K562 (cell line): ENCODE measurements at places on chromosomes 1 and 21. TPM values are rescaled to one million over a fixed set of nuclear protein-coding genes. Genes with fewer than 3 reads are reported as not detected.

DNA sequence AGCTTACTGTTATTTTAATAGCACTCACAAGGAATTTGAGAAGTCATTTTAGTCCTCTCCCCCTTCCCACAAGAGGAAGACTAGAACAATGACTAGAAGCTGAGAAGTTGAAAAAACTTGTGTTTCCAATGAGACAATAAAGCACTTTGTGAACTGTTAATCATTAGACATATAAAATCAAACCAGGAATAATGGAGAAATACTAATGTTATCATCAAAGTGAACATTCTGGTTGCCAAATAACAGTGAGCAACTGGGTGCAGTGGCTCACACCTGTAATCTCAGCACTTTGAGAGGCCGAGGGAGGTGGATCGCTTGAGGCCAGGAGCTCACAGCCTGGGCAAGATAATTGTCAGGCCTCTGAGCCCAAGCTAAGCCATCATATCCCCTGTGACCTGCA lies 54.0 kb upstream of the RASAL2 start:
- no peaks in the 10 kb centered on the region for H3K36me3 ChIP-seq
- no peak for DNase-seq
- peaks cover 7% of the 10 kb centered on the region for H3K4me1 ChIP-seq
- H3K27ac ChIP-seq, result no peak overlapping the region
- no peak overlapping the region for H3K4me3 ChIP-seq

- H3K36me3 ChIP-seq, result no peaks in the 10 kb centered on the region
- no peak for DNase-seq
- H3K27me3 ChIP-seq, result peaks cover 23% of the 10 kb centered on the region
- H3K4me3 ChIP-seq, result peak overlapping the region; percentile 31
These were observed 51.4 kb downstream of the RHBG start for GRCh38 chr1:156420205-156421061.

- no peak overlapping the region for H3K27ac ChIP-seq
- H3K36me3 ChIP-seq, result peaks cover 4% of the 10 kb centered on the region; the same call in 2 of the 3 replicates
- no peaks in the 10 kb centered on the region for H3K27me3 ChIP-seq
- H3K4me1 ChIP-seq, result no peaks in the 10 kb centered on the region
- no peak overlapping the region for H3K4me3 ChIP-seq
These were observed 25.5 kb upstream of the GTF2B start for GRCh38 chr1:88916883-88917282.

Gene ESRRG
- not detected in 2 replicates for total RNA-seq

DNA sequence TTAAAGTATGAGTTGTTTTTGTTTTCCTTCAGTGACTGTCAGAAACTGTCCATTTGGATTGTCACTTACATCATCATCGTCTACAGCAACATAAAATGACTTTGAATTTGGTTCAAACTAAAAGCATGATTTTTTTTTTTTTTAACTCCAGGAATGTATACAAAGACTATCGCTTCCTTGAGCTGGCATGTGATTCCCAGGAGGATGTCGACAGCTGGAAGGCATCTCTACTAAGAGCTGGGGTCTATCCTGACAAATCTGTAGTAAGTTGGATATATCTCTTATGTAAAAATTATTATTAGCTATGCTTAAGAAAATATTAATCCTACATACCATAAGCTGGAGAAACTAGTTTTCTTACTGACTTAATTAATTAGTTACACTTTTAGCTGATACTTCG lies 111.9 kb upstream of the C1orf105 start:
- H3K4me1 ChIP-seq, result no peaks in the 10 kb centered on the region
- no peaks in the 10 kb centered on the region for H3K27me3 ChIP-seq
- no peak overlapping the region for H3K27ac ChIP-seq
- no peak overlapping the region for H3K4me3 ChIP-seq
- DNase-seq, result no peak
